Cortex of kidney (tissue), 1 donor: ENCODE measurements at places on chromosomes 6 and 20.

GRCh38 chr6:130412556-130413290, 46.9 kb downstream of the TMEM200A start:
- no peak for DNase-seq

DNA sequence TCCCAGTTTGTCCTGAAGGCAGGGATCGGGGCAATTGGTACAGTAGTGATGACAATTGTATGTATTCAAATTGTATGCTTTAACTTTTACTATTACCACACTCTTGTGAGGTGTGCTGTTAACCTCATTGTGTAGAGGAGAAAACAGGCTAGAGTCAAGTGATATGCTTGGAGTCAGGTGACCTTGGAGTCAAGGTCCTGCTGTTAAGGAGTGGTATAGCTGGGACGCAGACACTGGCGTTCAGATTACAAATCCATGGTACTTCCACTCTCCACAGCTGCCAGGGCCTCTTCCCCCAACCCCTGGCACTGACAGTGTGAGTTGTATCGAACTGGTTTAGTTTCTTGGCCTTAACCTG, 10.5 kb downstream of the CNPY3 start:
- DNase-seq = no peak

GRCh38 chr20:1536893-1537730, 20.4 kb downstream of the SIRPD start:
- no peak for DNase-seq

DNA sequence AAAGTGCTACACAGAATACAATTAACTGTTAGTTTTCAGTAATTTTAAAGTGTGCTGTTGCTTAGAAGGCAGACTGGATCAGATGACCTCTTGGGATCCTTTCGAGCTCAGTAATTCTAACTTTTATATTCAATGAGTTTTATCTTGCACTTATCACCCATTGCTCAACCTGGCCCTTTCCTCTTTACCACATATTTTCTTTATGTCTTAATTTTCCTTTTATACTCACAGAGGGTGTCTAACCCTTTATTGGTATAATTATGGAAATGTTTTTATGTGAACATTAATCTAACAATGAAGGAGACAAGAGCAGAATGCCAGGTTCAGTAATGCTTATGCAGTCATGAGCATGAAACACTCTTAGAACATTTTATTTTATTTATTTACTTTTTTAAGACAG, 39.7 kb upstream of the CARMIL1 start:
- no peak for DNase-seq

DNA sequence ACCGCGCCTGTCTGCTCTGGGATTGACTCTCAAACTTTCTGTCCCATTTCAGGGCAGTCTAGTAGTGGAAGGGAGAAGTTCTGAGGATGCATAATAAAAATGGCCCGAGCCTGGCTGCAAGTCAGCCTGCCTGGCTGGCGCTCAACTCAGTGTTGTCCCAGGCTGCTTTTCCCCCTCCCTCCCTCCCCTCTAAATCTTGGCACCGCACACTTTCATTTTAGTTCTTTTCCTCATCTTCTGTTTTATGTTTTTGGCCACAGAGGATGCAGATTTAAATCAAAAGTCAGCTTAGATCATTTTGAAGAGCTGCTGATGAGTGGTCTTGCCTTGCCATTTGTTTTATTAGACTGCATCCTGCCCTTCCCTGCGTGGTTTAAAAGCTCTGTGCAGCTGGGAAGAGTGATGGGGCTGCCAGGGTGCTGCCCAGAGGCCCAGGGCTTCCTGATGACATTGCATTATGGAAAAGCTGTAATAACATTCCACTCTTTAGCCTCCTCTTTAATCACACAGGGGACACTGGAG, 6.5 kb upstream of the UQCC2 start:
- DNase-seq = no peak

GRCh38 chr6:27293436-27294098, 18.5 kb downstream of the POM121L2 start:
- no peak for DNase-seq

GRCh38 chr20:17958373-17959256, 10.0 kb downstream of the SNX5 start:
- DNase-seq = no peak

DNA sequence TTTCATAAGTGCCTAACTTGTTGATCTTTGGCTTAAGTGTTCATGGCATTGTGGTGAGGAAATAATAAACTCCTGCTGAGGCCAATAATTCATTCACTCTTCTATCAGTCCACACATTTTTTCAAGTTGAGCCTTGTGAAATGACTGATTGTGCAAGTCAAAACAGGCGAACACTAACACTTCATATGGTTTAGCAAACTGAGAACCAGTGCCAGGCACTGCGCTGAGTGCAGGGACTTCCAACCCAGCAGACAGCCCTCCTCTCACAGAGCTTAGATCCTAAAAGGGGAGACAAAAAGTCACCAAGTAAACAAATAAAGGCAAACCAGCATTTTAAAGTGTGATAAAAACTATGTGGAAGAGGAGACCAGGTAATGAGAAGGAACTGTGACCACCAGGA, 435.0 kb downstream of the PTPRT start:
- DNase-seq = no peak

- DNase-seq = no peak
These were observed 6.3 kb downstream of the JARID2 start for GRCh38 chr6:15252195-15252594.

GRCh38 chr6:42448927-42449659, 2.6 kb downstream of the TRERF1 start:
- DNase-seq = no peak

GRCh38 chr20:381581-382290, 1.2 kb downstream of the TRIB3 start:
- DNase-seq = no peak

DNA sequence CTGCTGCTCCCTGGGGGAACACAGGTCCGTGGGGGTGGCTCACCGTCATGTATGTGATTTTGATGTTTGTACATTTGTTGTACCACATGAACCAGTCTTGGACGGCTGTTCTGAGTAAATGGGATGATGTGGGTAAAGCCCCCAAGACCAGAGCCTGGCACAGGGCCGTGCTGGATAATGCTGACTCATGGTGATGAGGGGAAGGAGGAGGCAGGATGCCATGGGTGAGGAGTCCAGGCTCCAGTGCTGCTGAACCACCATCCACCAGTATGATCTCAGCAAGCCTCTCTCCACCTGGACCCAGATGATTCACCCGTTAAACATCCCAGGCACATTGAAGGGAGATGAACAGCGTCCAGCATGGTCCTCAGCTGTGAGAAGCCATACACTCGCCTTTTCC, 9.6 kb upstream of the APCDD1L start:
- no peak for DNase-seq

GRCh38 chr20:43821795-43822194, 92.9 kb upstream of the TOX2 start:
- DNase-seq = no peak

DNA sequence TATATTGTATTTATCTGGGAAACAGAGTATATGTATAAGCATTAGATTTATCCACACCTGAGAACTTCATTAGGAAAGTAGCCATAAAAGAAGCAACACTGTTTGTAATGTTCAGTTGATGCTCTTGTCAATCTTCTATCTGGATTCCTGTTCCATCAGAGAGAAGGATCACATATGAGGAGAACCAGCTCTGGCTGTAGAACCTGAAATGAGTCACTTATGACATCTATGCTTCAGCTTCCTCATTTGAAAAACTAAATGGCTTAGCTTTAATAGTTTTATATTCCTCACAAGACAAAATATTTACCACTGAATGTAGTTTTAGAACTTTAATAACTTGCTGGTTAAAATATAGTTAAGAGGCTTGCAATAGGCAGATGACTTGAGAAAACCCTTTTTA, 144.7 kb downstream of the TASP1 start:
- DNase-seq = no peak

DNA sequence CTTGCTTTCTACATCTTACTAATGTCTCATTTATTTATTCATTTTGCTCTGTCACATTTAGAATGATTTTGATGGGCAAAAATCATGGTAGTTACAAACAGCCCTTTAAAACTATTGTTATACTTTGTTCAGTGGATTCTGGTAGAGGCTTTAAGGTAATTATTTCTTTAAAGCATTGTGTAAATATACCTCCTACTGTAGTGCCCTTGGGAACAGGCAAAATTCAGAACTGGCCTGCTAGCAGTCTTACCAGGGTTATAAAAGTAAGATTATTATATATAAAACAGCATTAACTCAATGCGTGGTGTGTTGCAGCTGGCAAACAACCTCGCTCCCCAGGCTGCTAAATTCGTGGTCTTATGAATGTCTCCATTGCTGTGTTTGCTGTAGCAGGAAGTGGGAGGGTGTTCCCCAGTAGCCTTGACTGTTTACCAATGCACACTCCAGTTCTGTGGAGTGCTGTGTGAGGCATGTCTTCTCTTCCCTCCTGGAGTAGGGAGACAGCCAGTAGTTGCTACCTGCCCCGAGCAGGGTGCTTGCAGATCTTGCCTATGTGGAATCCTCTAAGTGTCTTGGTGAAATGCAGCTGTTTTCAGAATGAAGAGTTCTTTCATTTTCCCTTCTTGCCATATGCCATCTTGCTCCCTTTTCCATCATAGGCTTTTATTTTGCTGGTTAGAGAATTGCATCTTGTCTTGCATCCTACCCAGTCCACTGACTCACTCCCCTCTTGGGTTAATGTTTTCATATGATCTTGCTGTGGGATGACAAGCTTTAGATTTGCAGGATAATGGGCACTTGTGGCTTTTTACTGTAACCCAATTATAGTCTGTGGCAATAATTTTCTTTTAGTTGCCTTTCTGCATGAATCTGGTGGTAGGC, 45.3 kb downstream of the IGF2R start:
- no peak for DNase-seq

DNA sequence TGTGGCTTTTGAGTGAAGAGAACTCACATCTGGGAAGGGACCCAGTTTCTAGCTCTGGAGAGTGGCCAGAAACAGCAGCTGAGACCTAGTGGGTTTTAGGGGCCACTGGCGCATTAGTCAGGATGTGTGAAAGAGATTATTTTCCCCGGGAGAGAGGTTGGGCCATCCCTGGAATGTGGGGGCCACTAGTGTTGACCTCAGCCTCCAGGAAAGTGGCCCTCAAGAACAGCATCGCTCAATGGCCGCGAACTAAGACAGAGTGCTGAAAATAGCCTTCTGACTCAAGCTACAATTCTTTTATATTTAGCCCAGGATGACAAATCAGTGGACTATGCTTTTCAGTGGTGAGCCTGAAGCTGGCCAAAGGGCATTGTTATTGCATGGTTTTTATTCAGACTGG, 210.4 kb upstream of the RNF24 start:
- DNase-seq = no peak

DNA sequence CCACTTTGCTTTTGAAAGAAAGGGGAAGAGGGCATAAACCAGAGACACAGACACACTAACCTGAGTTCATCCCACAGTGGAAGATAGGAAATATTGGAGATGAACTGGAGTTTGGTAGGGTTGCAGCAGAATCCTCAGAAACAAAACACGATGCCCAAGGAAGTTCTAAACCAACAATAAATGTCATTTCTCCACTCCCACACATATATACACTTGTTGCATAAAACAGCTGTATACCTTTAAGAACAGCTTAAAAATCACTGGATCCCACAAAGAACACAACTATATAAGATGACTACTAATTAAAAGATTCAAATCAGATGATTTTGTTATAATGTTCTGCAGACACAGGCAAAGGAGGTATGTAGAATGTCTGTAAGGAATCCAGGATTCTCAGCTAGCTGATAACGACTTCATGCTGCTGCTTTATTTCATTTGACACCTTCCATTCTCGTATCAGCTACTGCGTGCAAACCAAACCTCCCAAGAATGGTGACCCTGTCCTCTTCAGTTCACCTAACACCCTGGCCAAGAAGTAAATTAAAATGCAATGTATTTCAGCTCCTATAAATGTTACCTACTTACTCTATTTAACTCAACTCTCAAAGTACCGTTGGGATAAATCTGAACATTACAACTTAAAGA, 14.3 kb downstream of the KIF13A start:
- no peak for DNase-seq

DNA sequence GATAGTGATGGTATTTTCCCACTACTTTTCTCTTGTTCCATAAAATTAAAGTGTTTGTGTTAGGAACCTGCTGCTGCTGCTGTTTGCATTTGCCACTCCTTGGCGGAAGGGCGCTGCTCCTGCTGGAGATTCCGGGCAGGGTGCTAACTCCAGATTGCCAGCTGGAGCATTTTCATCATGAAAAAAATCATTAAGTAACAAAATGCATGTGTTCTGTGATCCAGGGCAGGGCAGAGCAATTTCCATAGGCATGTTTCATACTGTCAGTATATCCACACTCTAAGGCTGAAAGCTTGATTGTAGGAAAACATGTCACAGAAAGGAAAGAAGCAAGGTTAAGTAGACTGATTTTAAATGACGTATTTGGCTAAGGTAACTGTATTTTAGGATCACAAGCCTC, 24.0 kb downstream of the PBOV1 start:
- DNase-seq = no peak

- DNase-seq = no peak
These were observed 96.4 kb downstream of the ZNF217 start for GRCh38 chr20:53497246-53497645.

GRCh38 chr20:16216914-16217230, 356.4 kb downstream of the KIF16B start:
- DNase-seq = no peak

DNA sequence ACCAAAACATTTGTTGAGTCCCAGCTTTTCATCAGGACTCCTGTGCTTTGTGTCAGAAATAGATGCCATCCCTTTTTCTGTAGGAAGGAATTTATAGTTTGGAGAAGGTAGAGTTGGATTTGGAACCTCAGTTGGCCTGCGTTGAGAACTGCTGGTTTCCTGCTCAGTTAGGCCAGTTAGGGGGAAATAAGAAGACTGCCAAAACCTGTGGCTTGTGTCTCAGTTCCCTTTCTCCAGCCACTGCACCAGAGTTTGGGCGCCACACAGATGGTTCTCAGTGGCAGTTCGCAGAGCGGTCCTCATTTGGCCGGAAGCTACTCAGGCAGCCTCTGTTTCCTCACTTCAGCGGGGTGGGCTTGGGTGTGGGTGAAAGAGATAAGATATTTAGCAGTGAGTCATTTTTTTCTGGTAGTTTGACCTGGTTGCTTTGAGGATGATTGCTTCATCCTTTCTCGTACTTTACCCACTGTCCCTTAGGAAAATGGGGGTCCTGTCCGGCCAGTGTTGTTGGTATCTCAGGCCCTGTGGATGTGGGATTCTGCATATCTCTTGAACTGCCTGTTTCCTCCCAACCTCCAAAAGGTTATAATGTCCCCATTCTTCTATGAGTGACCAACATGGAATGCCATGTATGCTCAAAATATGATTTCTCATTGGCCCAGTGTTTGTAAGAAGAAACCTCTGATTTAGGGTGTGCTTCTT, 53.7 kb downstream of the JARID2 start:
- DNase-seq = no peak

- DNase-seq = no peak
These were observed 4.0 kb downstream of the PLAGL2 start for GRCh38 chr20:32203356-32204204.

DNA sequence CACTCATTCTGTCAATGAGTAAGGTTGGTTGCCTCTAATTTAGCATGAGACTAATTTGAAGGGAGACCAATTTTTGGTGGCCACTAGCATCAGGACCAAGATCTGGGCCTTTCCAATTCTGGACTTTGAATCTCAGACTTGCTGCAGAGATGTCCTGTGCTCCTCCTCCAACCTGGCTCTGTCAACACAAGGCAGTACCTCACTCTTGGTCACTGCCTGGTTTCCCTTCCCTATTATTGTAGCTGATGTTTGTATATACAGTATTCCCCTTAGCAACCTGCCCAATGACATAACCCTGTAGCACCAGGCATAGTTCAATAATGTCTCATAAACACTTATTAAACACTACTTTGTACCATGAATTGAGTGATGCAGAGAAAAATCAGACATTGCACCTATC, 50.4 kb downstream of the UNC5CL start:
- DNase-seq = no peak

- no peak for DNase-seq
These were observed 130.8 kb downstream of the JPH2 start for GRCh38 chr20:44056010-44056698.

GRCh38 chr20:52847029-52847660, 125.0 kb upstream of the TSHZ2 start:
- DNase-seq = no peak
